ENCODE measurements at places on chromosomes 5 and 9.

GRCh38 chr5:68114378-68115040 is 101.0 kb upstream of the PIK3R1 start:
- no peak for DNase-seq

DNA sequence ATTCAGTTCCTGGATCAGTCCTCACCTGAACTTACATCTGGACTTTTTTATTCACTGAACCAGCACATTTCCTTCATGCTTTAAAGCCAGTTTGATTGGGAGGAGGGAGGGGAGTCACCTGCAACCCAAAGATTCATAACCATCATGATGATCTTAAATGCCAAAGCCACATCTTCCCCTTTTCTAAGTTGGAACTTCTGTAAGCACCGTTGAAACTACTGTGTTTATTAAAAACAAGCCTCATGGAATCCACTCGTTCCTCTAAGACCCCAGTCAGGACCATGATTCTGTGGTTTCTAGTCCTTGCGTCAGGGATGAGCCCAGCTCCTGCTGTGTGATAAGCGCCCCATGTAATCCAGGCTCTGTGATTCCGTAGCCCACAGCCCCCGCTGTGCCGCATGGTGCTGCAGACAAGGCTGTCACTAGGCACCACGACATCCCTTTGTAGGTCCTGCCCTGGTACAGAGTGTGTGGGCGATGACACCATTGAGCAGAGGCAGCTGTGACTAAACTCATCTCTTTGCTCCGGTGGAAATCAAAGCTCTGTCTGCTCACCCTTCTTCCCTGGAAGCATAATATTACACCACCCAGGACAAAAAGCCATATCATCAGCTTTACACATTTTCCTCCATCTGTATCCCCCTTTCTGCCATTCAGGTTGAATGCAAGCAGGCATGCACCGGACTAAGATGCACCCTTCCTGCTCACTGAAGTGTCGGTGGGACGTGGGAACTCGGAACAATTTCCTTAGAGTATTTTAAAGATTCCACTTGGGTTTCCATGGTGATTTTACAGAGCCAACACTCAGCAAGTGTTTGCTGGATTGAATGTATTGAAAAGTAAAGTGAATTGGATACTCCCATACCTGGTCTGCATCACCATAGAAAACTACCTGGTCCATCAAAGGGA is 132.0 kb upstream of the FSTL4 start:
- DNase-seq, result no peak

DNA sequence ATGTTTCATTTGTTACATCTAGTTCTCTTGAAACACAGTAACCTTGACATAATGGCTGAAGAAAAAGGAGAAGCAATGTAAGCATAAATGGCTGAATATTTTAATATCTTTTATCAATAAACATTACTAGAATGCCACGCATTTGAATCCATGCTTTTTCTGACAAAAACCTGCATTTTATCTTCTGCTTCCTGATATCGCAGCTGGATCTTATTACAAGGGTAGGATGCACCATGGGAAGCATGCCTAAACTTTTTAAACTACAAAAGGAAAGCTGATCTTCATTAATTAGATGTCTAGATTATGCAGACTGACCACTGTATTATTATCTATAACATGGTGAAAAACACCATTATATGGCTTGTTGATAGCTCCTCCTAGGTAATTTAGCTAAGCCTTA is 156.6 kb downstream of the SLF1 start:
- no peak for DNase-seq

DNA sequence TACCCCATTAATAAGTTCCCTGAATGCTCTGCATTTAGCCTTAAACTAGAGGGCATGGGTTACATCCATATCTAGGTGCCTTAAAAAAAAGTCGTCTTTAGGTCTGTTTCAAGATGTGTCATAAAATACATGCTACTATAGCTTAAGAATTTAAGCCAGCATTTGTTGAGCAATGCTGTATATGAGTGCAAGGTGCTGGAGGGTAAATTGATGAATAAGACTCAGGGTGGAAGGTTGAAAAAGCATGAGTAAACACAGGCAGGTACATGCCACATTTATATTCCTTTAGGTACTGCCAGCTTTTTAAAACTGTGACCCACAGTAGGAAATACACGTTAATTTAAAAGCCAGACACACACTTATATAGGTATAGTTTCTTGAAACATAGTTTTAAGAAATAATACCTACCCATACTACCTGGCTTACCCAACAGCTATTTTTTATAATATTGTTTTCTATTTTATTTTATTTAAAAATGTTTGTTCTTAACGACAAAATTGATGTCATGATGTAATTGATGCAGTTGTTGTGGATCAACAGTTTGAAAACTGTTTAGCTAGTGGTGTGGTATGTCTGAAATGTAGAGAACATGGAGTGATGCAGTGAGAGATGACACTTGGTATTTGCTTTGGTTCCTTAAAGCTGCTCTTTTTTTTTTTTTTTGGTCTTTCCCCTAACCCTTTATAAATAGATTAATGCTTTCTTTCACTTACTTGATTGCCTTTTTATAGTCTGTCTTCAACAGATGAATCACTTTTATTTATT is 3.9 kb downstream of the HMGCR start:
- no peak for DNase-seq

- DNase-seq, result no peak
Observed at GRCh38 chr9:1919229-1919628, 95.9 kb upstream of the SMARCA2 start.

- no peak for DNase-seq
Observed at GRCh38 chr9:69279084-69279731, 45.8 kb upstream of the ENTREP1 start.

GRCh38 chr9:89254773-89255125 is 56.2 kb upstream of the CKS2 start:
- DNase-seq, result no peak

DNA sequence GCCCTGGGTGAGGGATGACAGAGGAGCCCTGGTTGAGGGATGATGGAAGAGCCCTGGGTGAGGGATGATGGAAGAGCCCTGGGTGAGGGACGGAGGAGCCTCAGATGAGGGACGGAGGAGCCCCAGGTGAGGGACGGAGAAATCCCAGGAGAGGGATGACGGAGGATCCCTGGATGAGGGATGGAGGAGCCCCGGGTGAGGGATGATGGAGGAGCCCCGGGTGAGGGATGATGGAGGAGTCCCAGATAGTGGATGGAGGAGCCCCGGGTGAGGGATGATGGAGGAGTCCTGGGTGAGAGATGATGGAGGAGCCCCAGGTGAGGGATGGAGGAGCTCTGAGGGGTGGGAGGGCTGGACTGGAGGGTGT is 10.9 kb downstream of the PHF2 start:
- DNase-seq, result no peak

DNA sequence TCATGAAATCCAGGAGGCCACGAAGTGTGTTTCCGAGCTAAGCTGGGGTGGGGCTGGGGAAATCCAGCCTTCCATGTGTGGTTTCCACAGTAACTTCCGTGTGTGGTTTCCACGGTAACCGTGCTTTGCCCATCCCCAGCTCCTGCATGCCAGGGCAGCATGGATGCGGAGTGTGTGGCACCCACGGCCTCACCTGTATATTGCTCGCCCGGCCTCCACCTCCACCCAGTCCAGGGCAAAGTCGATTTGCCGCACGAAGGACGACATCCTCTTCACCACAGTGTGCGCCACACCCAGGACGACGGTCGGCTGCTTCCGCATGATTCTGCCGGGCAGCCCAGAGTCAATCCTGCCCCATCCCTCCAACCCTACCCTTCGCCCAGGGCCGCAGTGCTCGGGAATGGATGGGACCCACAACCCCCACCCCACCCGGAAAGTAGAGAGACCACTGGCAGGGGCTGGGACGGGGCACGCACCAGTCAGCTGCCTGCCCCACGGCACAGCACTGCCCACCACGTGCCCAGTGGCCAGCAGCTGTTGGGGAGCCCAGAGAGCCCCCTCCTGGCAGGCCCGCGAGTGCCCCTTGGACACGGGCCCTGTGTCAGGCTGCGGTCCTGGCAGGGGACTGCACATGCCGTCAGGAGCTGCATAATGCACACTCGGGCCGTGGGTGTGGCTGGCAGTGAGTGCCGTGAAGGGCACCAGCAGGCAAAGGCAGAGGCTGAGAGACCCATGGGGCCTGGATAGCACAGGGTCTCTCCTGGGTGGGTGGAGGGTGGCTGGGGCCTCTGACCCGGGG is 39.0 kb upstream of the NSMF start:
- no peak for DNase-seq

DNA sequence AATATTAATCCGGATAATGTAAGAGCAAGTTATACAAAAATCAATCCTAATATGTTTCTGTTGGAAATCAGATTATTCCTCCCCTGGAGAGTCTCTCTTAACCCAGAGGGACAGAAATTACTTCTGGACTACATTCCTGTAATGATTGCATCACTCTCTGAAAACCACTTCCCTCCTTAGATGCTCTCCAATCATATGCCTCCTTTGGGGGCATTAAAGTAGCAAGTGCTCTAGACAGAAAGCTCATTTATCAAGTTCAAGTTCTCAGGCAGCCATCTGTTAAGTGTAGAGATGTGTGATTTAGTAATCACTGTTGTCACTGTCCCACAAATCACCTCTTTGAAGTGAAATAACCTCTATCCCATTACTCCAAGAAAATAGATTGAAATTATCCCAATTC is 247.1 kb downstream of the SLCO4C1 start:
- DNase-seq, result no peak

GRCh38 chr5:84260140-84260539 is 124.5 kb downstream of the EDIL3 start:
- no peak for DNase-seq

GRCh38 chr9:106883626-106884190 is 20.7 kb downstream of the ZNF462 start:
- DNase-seq, result no peak

DNA sequence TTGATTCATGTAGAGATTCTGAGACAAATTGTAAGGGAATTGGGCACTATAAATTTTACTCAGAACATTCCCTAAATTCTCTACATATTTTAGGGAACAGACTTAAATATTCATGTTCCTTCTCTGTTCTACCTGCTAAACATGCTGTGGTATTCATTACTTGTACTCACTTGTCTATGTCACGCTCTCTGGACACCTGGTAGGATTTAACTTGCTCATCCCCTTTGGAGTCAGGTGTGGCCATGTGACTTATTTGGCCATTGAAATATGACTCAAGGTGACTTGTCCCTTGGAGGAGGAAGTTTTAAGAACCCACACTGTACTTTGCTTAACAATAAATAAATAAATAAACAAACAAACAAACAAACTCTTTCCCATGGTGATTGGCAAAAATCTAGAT is 2258.8 kb upstream of the WWC1 start:
- no peak for DNase-seq

- no peak for DNase-seq
Observed at GRCh38 chr5:139513852-139514485, 31.4 kb upstream of the STING1 start.

DNA sequence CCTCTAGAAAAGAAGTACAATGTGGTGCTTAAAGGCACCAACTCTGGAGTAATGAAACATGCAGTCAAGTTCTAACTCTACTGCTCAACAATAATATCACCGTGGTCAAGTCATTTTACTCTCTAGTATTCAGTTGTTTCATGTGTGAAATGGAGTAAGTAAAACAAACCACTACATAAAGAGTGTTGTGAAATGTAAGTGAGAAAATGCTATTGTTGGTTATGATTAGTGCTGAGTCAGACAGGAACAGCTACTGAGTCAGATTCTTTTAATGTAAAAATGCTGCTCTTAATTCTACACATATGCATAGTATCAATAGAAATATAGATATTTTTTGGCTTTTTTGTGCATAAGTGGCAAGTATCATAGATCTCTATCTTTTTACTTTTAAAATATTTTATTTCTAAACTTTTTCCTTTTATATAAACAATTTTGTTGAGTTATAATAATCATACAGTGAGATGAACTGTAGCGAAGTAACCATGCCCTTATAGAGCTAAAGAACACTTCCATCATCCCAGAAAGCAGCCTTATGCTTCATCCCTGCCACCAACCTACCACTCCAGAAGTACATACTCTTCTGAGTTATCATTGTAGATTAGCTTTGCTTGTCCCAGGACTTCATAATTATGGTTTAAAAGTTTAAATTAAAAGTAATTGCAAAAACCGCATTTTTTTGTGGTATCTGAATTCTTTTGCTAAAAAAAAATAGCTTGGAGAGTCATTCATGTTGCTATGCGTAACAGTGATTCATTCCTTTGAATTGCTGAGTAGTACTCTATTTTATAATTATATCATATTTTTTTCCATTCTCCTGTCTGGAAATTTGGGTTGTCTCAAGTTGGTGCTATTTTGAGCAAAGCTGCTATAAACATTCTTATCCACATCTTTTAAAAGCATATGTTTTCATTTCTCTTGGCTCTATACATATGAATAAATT is 548.2 kb upstream of the CLINT1 start:
- DNase-seq, result no peak

- no peak for DNase-seq
Observed at GRCh38 chr5:98299435-98299834, 474.0 kb upstream of the RGMB start.

GRCh38 chr5:61275841-61276240 is 56.2 kb upstream of the ZSWIM6 start:
- DNase-seq, result no peak
